Ureter (tissue), 1 donor: ENCODE measurements at places on chromosomes 12 and 14. TPM values are rescaled to one million over a fixed set of nuclear protein-coding genes. Genes with fewer than 3 reads are reported as not detected.

- DNase-seq, result no peak
Observed at GRCh38 chr12:45148006-45148405, 67.9 kb upstream of the ANO6 start.

- DNase-seq, result no peak
Observed at GRCh38 chr14:64119500-64119899, 174.7 kb downstream of the ESR2 start.

GRCh38 chr12:113461666-113462065 is 10.0 kb downstream of the LHX5 start:
- DNase-seq, result no peak

DNA sequence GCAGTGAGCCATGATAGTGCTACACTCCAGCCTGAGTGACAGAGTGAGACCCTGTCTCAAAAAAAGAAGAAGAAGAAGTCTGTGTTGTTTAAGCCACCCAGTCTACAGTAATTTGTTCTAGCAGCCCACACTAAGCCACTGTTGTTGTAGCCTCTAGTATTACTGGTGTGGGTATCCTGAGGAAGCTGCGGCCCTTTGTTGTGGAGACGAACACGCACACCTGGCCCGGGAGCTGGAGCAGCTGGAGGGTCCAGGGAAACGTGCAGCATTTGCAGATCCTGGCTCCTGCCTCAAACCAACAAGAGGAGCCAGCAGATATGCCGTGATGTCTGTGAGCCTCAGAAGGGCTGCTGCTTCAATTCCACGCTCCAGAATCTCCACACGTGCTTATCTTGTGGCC is 65.3 kb downstream of the MAP1LC3B2 start:
- no peak for DNase-seq

- no peak for DNase-seq
Observed at GRCh38 chr12:103791350-103791920, 49.6 kb downstream of the NT5DC3 start.

GRCh38 chr14:95683793-95684192 is 2.4 kb upstream of the TCL1B start:
- DNase-seq, result no peak

GRCh38 chr12:107635139-107635538 is 50.5 kb upstream of the PWP1 start:
- DNase-seq, result no peak

- DNase-seq, result no peak
Observed at GRCh38 chr12:113471619-113472171, at the start of gene LHX5. Gene LHX5, minus strand, starts transcription at chr12:113471871. Its CDS starts 373 bp downstream, at chr12:113471498.

- no peak for DNase-seq
Observed at GRCh38 chr12:122501489-122501989, 807 bp upstream of the ZCCHC8 start.

DNA sequence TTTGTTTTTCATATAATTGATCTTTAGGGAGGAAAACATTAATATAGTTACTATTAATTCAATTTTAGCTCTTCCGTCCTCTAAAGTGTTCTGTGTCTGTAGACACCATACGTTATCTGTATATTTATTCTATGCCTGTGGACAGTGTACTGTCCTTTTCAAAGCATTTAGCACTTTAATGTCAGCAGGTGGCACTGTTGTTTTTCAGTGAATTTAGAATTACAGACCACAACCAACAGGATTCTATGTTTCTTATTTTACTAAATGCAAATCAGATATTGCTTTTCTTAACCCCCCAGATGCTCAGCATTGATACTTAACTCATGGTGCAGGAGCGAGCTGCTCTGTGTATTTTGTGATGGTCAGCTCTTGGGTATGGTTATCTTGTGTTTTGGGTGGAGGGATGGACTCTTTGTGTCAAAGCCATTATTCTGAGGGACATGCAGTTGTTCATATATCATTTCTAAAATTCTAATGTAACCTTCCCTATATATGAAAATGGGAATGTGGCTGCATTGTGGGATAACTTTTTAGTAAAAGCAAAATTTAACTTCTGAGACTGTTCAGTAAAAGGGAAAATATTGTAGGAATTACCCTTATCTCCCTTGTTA is 65.2 kb downstream of the PAPOLA start:
- no peak for DNase-seq

- no peak for DNase-seq
Observed at GRCh38 chr12:93918262-93918661, 230.1 kb upstream of the PLXNC1 start.

DNA sequence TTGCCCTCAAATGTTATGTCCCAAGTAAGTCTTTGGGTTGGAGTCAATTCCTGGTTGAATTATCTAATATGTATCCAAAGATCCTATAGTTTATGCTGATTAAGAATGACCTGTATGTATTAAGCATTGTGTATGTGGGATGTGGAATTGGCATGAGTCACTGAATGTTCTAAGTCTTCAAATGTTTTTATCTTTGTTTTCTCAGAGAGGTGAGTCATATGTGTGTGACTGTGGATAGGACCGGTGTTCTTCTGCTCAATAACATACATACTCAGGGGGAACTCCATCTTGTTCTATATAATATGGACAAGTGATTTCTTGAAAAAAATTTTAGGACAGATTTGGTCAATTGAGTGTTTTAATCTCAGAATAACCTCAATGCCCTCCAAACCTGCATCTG is 57.9 kb downstream of the NAV3 start:
- no peak for DNase-seq

GRCh38 chr12:12081836-12082497 is 11.2 kb downstream of the BCL2L14 start:
- no peak for DNase-seq

GPR68 gene
- 3.0 TPM for total RNA-seq

NKX2-1 gene
- total RNA-seq, result not detected

ESYT1 gene
- total RNA-seq, result 131 TPM

KICS2 gene
- 17.2 TPM for total RNA-seq

MMP17 gene
- 2.0 TPM for total RNA-seq

ANKRD13A gene
- total RNA-seq, result 50.9 TPM
